ENCODE measurements at places on chromosomes 5 and 9.

GRCh38 chr5:132227235-132227484, 493 bp downstream of the P4HA2 start:
- no peak for DNase-seq

DNA sequence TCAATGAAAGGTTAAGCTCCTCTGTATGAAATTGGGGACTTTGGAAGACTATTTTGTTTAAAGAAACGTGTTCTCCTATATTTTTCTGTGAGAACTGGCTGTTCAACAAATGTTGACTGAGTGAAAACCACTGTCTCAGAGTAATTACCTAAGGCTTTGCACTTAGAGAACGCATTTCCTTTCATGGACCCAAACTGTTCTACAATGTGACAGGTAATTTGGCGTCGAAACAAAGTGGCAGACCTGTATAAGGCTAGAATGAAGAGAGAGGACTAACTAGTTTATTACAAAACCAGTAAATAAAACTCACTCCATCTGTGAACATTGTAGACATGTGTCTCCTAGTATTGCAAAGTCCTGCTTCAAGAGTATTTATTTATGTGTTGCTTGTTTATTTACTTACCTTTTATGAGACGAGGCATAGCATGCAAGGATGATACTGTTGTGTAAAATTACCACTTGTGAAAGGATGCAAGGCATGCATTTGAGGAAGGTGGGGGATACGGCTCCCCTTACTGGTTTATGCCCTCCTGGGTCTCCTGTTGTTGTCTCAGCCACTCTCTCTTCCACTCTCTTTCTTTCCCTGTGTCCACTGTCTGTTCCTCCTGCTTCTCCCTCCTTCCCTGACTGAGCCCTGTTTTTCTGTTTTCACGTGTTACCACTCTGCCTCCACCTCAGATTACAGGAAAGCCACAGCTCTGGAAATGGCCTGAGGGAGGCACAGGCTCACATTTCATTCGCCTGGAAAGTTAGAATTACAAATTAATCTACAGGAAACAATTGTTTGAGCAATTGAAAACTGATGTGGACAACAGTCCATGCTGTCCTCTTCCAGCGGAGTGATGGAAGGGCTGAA, 444.0 kb upstream of the ZNF608 start:
- no peak for DNase-seq

- peak; percentile 84 for DNase-seq
These were observed 7.8 kb downstream of the EXOSC2 start for GRCh38 chr9:130701059-130702022.

GRCh38 chr5:93886098-93886806, 144.9 kb upstream of the POU5F2 start:
- no peak for DNase-seq

DNA sequence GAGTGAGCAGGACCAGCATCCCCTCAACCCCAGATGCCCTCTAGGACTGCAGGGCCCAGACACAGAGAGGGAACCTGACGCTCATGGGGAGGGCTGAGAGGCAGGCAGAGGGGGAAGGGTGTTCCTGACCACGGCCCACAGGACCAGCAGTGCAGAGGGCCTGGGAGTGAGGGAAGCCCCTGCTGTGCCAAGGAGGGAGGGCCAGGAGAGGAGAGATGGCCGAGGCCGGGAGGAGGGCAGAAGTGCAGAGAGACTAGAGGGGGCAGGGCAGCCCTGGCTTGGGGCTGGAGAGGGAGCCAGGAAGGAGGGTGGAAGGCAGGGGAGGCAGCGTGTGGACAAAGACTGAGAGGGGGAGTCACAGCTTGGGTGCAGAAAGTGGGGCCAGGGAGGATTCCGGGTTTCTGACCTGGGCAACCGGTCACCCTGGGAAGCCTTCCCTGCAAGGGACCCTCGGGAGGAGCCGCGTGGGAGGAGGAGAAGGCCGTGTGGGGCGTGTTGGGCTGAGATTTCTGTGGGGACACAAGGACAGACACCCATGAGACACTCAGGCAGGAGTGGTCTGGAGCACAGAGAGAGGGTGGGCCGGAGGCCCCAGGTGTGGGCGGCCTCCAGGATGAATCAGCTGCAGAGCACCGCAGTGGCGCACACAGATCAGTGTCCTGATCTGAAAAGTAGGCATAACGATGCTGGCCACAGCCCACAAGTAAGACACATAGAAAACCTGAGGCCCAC, 117.5 kb downstream of the ADAMTS2 start:
- DNase-seq, result no peak

DNA sequence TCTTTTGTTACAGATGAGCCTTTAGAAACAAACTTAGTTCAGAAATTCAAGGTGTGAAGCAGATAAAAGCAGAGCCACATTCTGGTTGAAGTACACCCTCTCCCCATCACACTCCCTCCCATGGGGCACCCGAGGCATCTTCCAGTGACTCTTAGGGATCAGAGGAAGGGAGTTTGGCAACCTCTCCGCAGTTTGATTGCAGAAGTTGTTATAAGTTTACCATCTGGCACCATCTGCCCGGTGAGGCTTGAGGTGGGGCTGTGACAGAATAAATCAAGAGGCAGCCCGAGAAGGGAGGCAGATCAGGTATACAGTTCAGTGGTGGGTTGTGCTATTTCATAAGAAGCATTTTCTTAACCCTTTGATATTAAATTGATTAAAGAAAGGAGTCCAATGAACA, 458.6 kb upstream of the CLINT1 start:
- no peak for DNase-seq

GRCh38 chr9:136343121-136343883, 16.0 kb downstream of the GPSM1 start:
- DNase-seq, result no peak

DNA sequence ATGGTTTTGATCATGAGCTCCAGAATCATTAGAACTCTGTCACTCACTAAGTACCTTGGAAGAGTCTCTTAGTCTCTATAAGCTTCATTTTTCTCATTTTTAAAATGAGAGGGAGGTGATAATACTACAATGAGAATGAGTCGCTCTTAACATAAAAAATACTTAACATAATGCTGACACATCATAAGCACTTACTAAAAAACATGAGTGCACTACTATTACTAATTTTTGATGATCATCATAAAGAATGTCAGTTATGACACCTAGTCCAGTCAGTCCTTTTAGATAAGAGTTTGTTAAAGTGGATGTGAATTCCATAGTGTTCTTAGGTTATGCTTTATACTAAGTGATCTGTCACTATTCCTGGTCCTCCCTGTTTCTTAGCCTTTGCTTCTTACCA, 200.4 kb upstream of the SLC24A2 start:
- no peak for DNase-seq

GRCh38 chr5:135645336-135646180, 66.8 kb upstream of the CXCL14 start:
- DNase-seq, result no peak

DNA sequence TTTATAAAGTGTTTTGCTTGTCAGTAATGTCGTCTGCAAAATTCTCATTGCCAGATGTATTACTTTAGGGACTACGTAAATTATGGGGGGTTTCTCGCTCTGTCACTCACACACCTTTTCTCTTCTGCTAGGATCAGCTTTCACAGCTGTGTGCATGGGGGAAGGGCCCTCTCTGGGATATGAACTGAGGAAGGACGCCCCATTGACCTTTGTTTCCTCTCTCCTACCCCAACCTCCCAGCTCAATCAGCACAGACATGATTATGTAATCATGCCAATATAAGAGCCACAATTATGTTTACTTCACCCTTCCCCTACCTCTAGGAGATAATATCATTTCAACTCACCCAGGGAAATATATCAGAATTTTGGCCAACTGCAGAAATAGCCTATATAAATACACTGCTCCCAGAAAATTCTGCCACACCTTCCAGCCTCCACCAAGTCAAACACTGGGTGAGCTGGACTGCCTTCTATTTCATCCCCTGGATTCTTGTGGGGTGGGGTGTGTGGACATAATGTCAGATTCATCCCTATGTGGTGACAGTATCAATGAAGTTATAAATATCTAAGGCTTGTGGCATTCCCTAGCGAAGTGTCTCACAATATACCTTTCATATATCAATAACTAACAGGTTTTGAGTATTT, 12.6 kb upstream of the SEMA5A start:
- DNase-seq, result peak; percentile 71

DNA sequence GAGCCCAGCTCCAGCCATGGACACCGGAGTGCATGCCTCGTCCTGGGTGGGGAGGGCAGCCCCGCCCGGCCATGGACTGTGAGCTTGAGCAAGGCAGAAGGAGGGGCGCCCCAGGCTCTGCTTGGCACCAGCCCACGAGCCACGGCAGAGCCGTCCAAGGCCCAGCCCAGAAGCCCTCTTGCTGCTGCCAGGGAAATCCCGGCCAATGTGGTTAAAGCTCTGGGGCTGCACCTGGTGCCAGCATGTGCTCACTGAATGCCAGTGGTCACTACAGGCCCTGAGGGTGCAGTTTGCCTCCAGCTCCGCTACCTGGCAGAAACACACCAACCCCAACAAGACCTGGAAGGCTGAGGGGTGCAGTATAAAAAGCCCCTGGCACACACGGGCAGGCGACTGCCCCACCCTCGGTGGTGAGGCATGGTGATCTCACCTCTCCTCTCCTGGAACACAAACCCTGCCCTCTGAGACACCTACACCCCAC, 11.8 kb downstream of the BRD3 start:
- peak; percentile 72 for DNase-seq

- no peak for DNase-seq
These were observed 27.3 kb downstream of the CPEB4 start for GRCh38 chr5:173915310-173916014.

GRCh38 chr9:97940233-97940632, 2.3 kb upstream of the HEMGN start:
- no peak for DNase-seq

DNA sequence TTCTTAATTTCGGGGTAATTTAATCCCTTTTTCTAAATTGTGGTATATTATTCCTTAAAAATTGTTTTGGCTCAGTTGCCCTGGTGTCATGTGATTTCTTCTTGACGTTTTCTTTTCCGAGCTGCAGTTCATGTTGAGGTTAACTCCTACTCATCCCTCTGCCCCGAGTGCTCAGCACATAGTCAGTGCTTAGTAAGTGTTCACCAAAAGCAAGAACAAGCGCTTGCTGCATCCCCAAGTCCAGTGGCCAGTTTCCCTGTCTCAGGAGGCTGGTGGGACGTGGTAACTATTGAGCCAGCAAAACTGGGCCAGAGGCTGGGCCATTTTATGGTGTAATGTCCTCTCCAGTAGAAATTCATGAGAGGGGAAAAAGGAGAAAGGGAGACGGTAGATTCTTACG, 23.3 kb downstream of the TRIO start:
- DNase-seq, result no peak

GRCh38 chr9:91100878-91101450, 260.8 kb downstream of the AUH start:
- no peak for DNase-seq

DNA sequence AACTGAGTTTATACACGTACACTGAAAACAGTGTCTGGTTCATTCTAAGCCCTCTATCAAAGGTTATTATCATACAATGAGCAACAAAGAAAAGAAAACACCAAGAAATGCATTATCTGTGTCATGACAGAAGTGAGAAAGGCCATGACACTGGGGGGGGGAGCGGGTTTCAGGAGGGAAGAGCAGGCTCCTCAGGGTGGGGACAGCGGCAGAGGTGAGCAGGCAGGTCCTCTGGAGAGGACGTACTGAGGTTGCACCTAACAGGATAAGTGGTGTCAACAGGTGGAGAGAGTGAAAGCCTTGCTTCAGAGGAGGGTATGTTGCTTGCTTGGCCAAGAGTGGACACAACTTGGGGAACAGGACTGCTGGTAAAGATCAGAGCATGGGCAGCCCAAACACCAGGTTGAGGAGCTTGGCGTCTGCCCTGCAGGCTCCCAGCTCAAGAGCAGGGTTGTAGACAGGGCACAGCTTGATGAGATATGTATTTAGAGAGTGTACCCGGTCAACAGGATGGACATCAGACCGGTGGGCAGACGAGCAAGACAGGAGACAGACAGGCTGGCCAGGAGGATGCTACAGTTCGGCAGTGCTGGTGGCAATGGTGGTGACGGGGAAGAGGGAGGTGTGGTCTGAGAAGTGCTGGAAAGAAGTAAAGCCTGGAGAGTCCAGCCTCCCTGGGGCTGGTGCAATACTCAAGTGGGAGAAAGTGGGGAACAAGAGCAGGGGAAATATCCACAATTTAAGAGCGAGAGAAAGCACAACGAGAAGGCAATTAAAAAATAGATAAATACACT, 10.3 kb downstream of the WHRN start:
- DNase-seq, result no peak

GRCh38 chr9:89477384-89477783, 20.5 kb downstream of the SEMA4D start:
- DNase-seq, result peak; percentile 16

DNA sequence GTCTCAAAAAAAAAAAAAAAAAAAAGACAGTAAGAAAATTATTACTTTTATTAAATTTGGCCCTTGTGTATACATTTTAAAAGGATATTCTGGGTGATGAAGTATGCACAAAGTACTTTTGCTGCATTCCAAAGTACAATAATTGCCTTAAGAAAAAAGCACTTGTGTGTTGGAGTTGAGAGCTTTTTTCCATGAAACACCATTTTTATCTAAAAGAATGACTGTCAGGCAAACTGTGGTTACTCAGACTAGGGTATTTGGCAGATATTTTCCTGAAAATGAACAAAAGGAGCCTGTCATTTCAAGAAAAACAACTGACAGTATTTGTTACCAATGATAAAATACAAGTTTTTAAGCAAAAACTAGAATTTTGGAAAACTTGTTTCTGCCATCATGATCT, 84.3 kb upstream of the PTPN3 start:
- no peak for DNase-seq

GRCh38 chr5:31413030-31413812, 118.7 kb downstream of the DROSHA start:
- DNase-seq, result no peak

GRCh38 chr9:33381231-33381791, 21.1 kb downstream of the AQP7 start:
- DNase-seq, result no peak

DNA sequence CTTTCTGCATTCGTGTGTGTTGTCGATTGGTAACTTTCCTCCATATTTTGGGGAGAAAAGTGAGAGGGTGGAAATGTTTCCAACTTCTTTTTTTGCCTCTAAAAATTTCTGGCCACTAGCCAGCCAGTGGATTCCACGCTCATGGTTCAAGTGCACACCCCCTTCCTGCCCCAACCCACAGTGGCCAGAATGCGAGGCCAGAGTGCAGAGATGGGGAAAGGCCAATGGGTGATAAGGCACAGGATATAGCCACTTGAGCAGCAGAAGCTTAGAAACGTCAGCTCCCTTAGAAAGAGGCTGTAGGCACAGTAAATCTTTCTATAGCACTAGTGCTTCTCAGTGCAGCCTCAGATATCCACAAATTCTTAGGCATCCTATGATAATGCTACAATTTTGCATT, 75.8 kb upstream of the ADRB2 start:
- no peak for DNase-seq

DNA sequence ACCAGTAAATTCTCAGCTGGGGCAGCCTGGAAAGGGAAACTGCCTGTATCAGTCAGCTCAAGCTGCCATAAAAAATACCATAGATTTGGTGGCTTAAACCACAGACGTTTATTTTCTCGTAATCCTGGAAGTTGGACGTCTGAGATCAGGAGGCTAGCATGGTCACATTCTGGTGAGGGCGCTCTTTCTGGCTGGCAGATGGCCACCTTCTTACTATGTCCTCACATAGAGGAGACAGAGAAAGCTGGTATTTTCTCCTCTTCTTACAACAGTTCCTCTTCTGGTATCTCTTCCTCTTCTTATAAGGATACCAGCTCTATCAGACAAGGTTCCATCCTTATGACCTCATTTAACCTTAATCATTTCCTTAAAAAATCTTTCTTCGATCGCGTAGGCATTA, 50.5 kb upstream of the RFX3 start:
- no peak for DNase-seq

GRCh38 chr9:38074441-38074961, 5.5 kb upstream of the SHB start:
- DNase-seq, result no peak

Measured in mucosa of descending colon (tissue), 3 donors.